Immature natural killer cell (primary cell): ENCODE measurements at places on chromosomes 1 and 21.

GRCh38 chr21:41519806-41520559 lies 12.0 kb upstream of the TMPRSS2 start:
- DNase-seq, result no peak

DNA sequence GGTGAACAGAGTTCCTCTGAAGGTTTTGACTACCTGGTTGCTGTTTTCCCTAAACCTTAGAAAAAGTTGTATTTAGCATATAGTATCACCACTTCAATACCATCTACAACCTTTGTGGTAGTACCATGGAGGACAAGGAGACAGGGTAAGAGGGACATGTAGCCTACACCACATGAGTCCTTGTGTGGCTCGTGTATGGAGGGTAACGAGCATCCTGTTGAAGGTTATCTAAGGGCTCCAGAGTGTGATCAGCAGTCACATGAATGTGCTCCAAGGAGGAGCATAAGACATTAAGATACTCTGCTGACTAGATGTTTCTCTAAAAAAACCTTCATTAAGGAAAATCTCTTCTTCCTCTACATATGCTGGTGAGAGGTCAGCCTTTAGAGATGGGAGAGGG lies 67.3 kb downstream of the VCAM1 start:
- DNase-seq, result no peak

GRCh38 chr1:107378426-107378825 lies 237.6 kb downstream of the NTNG1 start:
- no peak for DNase-seq

DNA sequence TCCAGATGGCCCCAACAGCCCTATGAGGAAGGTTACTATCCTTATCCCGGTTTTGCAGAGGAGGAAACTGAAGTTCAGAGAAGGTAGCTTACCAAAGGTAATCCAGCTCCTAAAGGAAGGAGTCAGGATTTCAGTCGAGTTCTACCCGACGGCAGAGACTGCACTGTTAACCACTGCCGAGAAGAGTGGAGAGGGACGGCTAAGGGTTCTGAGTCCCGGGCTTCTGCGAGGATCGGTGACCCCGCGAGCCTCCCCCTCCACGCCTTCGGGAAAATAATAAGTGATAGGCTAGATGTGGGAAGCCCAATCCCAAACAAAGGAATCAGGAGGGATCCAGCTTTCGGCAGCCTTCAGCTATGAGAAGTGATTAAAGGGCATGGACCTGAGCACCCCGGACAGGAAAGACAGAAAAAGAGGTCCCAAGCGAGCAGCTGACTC lies 587 bp downstream of the TMEM53 start:
- peak; percentile 3 for DNase-seq

GRCh38 chr21:8994640-8995511 lies 1526.5 kb upstream of the TPTE start:
- no peak for DNase-seq

DNA sequence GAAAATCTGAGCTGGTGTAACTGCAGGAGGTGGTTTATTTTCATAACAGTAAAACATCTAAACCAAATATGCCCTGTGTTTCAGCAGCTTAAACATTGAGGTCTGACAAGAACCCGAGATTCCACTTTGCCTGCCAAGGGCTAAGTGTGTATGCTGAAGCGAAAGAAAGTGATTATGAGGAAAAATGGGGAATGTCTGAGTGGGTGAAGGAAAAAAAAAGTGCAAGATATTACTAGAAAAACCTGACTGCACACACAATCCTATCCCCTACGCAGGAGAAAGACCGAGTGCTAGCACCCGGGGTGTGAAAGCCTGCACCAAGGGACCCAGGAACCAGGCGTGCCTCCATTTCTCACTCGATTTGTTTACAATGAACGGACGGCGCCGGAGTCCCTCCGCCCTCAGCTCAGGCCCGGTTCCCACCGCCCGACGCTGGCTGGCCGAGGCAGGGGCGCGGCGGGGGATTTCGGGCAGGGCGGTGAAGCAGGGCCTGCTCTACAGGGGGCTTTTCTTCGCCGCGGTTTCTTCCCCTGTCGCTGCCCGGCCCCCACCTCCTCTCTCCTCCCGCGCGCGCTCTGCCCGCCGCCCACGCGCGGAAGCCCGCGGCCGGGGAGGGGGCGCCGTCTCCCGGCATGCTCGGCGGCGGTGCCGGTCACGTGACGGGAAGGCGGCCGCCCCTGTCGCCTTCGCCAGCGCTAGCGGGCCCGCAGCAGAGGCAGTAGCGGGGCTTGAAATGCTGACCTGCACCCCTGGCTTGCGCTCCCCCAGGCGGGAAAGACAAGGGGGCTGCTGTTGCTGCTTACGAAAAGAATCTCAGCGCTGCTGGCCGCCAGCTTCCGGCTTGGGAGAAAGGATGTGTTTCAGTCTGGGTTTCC lies 35.9 kb downstream of the ITPKB start:
- DNase-seq, result peak; percentile 90

GRCh38 chr1:172351346-172351745 lies 69.1 kb upstream of the C1orf105 start:
- no peak for DNase-seq

DNA sequence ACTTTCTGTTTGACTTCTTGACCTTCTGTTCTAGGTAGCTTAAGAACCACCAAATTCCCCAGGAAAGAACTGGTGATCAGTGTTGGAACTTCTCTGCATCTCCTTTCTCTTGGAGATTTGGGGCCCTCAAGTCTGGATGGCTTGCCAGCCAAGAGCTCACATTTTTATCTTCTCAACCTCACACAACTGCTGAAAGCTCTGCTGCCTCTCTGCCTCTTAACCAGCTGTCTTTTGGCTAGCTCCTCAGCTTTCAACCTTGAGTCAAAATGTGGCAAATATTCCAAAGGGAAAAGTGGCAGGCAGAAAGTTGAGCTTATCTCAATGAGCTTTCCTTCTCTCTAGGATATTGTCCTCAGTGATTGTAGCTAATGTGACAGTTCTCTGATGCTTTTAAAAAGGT lies 89.2 kb upstream of the CCDC190 start:
- DNase-seq, result no peak

DNA sequence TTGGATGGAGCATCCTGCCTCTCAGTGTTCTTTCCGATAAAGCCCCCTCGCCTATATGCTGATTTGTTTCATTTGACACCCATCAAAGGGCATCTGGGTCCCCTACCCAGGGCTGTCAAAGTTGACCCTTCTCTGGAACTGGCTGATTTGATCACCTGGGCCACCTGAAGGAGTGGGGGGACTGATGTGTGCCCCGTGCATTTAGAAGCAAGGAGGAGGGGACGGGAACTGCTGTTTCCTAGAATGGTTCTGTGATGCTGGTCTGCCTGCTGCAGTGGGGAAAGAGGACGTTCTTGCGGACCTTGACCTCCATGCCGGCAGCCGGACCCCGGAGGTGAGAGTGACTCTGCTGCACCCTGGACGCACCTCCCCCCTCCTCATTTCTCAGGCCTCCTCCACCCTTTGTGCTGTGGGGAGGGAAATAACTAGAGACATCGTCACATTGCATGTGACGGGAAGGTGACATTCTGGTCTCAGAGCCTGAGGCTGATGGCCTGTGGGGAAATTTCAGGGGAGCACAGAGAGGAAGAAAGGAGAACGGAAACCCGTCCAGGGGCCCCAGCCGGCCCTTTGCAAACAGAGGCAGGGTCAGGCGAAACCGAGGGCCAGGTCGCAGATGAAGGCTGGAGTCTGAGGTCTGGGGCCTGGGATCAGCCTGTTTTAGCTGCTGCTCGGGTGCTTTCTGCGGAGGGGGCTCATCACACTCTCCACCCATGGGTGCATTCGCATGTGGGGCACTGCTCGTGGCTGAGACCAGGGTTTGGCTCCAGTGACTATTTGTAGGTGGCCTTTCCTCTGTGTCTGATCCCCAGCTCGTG lies 25.7 kb downstream of the CRYAA start:
- no peak for DNase-seq

DNA sequence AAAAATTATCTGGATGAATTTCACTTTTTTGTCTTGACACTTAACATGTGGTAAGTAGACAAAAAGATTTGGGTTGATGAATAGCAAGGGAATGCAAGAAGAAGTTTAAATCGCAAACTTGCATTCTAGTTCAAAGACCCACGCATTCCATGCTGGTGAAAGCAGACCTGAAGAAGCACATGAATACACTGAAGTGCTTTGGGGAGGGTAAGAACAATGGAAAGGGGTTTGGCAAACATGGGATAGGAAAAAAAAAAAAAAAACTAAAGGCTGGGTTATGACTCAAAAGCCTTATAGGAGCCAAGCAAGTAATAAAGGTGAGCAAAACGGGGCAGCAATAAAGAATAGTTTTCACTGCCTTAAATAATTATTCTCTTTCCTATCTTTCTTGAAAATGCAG lies 450.2 kb downstream of the LMO4 start:
- no peak for DNase-seq

DNA sequence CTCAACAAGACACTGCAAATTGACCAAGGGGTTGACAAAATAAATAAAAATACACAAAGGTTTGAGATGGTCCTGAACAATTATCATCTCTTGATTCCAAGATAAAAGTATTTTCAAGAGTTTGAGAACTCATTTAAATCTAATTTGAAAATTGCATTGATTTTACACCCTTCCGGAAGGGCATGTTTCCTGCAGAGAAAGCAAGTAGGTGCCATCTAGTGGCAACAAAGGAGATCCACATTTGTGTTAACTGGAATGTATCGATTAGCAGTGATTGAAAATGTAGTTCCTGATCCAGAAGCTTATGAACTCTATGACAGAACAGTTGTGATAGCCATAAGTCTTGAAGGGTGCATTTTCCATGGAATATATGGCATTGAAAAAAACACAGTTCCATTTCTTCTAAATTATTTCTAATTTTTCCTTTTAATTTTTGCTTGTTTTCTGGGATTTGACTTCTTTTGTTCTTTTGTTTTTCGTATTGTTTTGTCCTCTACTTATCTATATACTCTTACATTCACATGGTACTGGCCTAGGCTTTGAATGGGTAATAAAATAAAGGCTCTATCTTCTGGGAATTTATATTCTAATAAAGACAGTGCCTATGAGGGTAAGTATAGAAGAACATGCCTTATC lies 143.7 kb downstream of the DNM3 start:
- DNase-seq, result peak; percentile 43
